HuH-7 (cell line): ENCODE measurements at places on chromosomes 11 and 22.

GRCh38 chr22:37753746-37754145 is 54.0 kb upstream of the GCAT start:
- no peak for DNase-seq

DNA sequence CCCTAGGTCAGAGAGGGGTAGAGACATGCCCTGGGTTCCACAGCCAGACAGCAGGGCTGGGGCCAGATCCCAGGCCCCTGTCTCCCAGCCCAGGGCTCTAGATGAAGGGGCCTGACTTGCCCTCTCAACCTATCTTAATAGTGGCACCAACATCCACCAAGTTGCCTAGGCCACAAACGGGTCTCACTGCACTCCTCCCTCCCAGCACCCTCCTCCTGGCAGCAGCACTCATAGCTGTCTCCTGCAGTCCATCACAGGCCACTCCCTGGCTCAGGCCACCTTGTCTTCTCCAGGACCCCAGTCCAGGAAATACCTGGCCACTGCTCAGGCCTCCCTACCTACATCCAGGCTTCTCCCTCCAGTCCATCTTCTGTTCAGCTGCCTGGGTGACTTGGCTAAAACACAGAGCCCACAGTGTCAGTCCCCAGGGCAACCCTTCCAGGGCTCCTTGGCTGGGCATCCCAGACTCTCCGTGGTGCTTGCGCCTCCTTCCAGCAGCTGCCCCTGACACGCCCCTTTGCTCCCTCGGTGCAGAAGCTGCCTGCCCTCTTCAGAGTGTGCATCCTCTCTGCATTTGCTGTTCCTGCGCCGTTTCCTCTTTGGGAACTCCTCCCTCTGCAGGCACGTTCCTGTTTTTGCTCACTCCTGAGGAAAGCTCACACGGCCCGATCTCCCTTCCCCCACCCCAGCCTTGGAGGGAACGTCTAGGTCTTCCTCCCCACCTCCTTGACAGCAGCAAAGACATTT is 40.5 kb downstream of the LRRC32 start:
- no peak for DNase-seq

GRCh38 chr11:7485186-7486097 is at the start of gene OLFML1:
TSS of gene OLFML1 (plus strand) at chr11:7485506. CDS start at chr11:7485876, 370 bp downstream.
- peak; percentile 23 for DNase-seq

DNA sequence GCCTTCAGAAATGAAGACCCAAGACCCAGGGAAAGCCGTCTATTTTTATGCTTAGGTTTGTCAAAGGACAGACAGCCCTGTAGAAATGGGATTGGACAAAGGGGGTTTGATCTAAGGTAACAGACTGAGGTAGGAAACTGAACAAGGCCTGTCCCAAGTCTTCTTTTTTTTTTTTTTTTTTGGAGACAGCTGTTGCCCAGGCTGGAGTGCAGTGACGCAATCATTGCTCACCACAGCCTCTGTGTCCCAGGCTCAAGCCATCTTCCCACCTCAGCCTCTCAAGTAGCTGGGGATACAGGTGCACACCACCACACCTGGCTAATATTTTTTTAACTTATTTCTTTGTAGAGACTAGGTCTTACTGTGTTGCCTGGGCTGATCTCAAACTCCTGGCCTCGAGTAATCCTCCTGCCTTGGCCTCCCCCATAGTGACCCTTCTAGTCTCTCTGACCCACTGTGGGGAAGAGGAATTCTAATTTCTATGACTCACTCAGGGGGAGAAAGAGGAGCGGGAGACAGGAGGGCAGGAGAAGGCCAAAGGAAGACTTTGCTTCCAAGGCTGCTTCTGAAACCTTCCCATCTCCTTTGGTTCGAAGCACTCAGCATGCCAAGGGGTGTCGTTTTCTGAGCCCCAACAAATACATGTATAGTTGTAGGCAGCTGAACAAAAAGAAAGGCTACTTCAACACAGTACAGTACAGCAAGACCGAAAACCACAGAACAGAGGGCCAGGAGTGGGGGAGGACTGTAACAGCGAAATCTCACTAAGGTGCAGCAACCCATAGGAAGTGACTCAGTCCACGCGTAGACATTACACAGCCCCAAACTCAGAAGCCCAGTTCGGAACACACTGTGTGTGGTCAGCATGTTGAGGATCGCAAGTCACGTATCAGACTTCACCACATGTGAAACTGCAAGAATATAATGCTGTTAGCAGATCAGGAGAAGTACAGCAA is 872 bp downstream of the TMA7B start:
- no peak for DNase-seq

GRCh38 chr22:32079130-32080089 is 36.3 kb downstream of the SLC5A1 start:
- DNase-seq, result no peak
